Fibroblast of skin of back (primary cell): ENCODE measurements at places on chromosomes 16 and 17.

DNA sequence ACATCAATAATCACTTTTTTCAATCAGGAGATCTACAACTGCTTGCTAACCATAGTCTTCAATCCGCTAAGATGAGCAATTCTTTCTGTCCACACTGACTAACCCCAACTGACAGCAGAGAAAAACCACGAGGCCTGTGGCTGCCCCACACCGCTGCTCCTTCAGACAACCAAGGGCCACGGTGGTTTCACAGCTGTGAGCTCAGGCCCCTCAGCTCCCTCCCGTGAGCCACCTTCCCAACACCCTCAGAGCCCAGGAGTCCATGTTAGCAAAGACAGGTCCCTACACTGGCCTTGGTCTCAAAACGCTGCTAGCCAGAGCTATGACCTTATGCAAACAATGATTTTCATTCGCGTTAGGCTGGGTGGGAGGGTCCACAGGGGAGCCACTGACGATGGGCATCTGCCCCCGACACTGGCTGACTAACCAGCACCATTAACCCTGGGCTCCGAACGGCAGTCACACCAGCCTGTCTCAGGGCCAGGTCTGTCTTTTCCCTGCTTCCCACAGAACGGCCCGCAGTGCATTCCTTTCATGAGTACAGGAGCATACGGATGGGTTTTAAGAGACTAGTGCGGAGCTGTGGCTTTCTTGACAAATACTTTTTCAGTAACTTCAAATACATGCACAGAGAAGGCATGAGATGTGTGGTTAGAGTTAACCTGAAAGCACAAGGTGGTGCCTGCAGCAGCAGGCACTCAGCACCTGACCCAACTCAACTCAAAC is 67.3 kb downstream of the ANKRD11 start:
- DNase-seq = peak; percentile 72

GRCh38 chr16:30437511-30438046 is 7.7 kb upstream of the DCTPP1 start:
- no peak for DNase-seq

DNA sequence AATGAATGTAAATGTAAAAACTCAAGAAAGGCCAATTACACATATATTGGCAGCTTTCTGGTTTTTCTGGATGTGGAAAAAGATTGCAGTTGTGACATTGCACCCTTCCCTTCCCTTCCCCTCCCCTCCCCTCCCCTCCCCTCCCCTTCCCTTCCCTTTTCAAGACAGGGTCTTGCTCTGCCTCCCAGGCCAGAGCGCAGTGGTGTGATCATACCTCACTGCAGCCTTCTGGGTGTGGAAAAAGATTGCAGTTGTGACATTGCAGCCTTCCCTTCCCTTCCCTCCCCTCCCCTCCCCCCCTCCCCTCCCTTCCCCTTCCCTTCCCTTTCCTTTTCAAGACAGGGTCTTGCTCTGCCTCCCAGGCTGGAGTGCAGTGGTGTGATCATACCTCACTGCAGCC is 41.7 kb downstream of the PIK3R5 start:
- no peak for DNase-seq

DNA sequence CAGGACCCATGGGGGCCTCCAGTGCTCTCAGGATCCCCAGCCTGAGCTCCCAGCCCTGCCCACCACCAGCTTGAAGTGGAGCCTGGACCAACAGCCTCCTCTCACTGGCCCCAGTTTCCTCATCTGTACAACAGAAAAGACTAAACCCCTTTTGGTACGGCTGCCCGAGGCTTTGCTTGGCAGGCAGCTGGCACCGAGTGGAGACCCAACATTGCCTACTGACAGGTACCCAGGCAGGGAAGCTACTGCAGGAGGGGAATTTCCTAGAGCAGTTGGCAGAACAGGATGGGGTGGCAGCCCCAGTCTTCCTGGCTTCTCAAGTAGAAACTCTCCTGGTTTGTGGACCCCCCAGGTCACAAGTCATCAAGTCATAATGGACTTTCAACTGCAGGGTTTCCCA is 14.2 kb downstream of the SREBF1 start:
- DNase-seq = no peak

GRCh38 chr16:22098405-22099255 is 6.3 kb downstream of the VWA3A start:
- peak; percentile 63 for DNase-seq

GRCh38 chr16:69179328-69180010 is 7.5 kb upstream of the SNTB2 start:
- peak; percentile 76 for DNase-seq

GRCh38 chr16:27429981-27430441 is 28.0 kb downstream of the IL21R start:
- DNase-seq = no peak

GRCh38 chr17:66673668-66674276 is 161.1 kb upstream of the CACNG5 start:
- peak; percentile 74 for DNase-seq

DNA sequence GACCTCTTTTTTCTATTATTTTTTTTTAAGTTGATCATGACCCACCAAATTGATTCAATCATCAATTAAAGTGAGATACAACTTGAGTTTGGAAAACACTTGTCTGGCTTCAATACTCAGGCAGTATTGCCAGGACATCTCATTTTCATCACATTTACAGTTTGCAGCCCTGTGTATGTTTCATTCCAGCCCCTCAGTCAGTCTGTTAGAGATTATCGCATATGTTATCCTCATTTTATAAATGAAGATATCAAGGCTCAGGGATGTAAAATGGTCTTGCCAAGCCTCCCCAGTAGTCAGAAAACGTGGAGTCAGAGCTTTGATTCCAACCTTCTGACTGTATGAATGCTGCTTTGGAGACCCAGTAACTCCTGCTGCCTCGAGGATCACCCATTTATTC is 87.3 kb upstream of the CACNG3 start:
- DNase-seq = no peak

GRCh38 chr16:85625485-85626117 is 12.5 kb downstream of the GSE1 start:
- DNase-seq = no peak

DNA sequence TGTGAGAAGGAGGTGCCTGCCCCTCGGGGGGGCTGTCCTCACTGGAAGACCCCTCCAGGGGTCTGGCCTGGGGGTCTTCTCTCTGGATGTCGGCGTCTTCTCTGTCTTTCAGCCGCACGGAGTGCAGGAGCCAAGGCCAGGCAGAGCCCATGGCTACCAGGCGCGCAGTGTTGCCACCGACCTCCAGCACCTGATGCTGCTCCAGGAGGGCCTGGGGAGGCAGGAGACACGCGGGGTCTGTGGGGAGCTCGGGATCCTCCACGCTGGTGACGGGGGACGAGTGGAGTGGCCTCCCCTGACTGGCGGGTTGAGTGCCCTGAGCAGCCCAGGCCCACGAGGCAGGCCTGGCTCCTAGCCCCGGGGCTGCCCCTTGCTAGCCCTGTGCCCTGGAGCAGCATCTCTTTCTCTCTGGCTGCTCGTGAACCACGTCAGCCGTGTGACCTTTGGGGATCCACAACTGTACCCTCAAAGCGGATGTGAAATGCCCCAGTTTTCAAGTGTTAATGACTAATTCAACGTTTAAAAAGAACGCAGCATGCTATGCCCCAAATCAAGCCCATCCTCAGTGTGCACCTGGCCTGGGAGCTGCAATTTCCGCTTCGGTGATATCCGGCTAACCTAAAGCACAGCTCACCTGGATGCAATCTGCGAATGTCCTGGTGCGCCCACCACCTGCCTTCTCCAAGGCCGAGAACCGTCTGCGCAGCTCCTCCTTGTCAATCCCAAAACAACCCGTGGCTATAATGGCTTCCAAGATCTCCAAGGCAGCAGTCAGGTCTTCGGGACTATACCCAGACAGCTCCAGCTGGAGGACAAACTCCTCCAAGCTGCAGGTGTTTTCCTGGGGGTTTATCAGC is 62.9 kb downstream of the IL21R start:
- DNase-seq = no peak

DNA sequence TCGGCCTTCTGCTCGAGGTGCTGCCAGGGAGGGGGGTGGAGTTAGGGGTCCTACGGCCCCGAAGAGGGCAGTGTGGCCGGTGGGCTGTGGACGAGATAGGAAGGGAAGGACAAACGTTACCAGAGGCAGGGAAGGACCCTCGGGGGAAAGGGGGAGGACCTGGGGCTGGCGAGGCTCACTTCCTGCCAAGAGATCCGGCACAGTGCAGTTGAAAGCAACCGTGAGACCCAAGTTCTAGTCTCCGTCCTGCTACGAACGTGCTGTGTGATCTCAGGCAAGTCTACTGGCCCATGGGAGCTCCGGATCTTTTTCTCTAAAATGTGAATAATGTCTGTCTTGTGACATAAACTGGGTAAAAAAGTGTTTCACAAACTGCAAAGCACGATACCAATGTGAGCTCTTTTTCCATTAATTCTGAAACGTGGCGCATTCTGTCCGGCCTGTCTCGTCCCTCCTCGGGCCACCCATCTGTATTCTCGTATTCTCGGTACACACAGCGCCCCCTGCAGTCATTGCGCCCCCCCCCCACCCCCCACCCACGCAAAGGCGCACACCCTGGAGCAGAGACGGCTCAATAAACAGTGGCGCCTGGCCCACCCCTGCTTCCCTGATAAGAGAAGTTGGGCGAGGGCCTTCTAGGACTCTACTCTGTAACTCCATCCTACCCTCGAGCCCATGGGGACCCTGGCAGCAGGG is 8.8 kb downstream of the CYGB start:
- no peak for DNase-seq

DNA sequence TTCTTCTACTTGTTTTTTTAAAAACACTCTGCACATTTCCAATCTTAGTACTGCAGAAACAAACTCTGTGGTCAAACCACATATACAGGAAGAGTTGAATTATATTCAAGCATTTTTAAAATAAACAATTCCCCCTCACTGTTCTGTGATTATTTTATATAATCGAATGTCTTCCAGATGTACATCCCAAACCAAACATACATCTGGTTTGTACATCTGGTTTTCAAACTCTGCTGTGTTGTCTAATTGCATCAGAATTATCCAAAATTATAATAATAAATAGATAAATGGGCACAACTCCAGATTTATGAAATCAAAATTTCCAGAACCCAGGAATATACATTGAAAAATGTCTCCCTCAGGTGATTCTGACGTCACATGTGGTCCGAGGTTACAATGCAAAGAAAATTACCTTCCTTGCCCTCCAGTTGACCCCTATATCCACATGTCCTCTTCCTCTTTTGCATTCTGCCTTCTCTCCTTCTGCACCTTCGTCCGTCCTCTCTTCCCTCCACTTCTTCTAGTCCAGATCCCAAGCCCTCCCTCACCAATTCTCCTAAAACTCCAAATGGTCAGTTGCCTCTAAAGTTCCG is 13.3 kb upstream of the CCDC144A start:
- no peak for DNase-seq

GRCh38 chr17:7404737-7405349 is 946 bp upstream of the TMEM256 start:
- peak; percentile 31 for DNase-seq
